ENCODE measurements at places on chromosomes 2 and 18.

GRCh38 chr2:25618676-25619075 is 54.7 kb downstream of the DTNB start:
- DNase-seq, result no peak

DNA sequence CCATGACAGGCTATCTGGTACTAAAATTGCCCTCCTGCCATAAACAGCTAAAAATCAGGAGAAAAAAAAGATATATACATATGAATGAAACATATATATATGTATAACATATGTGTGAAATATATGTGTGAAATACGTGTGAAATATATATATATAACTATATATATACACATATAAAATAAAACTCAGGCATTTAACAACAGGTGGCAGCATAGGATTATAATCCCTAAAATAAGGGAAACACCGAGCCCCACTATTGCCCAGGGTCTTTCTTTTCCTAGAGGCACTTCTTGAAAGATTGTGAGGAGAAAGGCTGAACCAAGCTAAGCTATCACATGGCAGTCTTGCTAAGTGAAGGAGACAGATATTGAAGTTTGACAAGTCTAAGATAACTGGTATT is 65.9 kb upstream of the CYTIP start:
- no peak for DNase-seq

- DNase-seq, result no peak
Measured at GRCh38 chr2:240558236-240558761, 511 bp upstream of the ANKMY1 start.

GRCh38 chr2:12001621-12002020 is 255.2 kb downstream of the LPIN1 start:
- no peak for DNase-seq

- DNase-seq, result no peak
Measured at GRCh38 chr2:203603456-203604389, 68.6 kb upstream of the RAPH1 start.

DNA sequence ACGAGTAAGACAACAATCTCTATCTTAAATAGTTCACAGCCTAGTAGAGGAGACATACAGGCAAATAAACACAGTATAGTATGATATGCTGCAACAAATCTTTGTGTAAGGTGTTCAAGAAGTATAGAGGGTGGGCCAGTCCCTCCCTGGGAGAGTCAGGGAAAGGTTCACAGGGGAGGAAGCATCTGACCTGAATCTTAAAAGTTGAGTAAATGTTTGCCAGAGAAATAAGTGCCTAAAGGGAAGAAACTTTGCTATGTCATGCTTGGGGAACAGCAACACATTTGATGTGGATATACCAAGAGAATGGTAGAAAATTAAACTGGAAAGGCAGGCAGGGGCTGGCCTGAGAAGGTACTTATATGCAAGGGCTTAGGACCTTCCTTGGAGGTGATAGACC is 125.7 kb upstream of the CYP26B1 start:
- DNase-seq, result no peak

- DNase-seq, result no peak
Measured at GRCh38 chr2:100733391-100734187, 86.3 kb upstream of the NPAS2 start.

DNA sequence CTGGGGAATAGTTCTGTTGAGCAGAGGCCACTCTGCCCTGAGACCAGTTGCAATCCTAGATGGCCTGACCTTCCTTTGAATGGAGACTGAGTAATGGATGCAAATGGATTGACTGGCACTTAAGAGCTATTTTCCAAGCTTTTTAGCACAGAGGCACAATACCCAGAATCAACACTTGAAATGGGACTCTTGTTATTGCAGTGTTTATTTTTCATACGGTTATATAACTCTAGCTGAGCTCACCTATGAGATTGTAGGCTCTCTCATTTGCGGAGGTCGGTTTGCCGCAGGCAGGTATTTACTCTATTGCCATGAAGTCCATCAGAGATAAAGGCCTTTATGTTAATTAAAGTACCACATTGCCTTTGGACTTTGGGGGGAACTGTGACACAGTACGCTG is 422.3 kb upstream of the CELF4 start:
- DNase-seq, result no peak

DNA sequence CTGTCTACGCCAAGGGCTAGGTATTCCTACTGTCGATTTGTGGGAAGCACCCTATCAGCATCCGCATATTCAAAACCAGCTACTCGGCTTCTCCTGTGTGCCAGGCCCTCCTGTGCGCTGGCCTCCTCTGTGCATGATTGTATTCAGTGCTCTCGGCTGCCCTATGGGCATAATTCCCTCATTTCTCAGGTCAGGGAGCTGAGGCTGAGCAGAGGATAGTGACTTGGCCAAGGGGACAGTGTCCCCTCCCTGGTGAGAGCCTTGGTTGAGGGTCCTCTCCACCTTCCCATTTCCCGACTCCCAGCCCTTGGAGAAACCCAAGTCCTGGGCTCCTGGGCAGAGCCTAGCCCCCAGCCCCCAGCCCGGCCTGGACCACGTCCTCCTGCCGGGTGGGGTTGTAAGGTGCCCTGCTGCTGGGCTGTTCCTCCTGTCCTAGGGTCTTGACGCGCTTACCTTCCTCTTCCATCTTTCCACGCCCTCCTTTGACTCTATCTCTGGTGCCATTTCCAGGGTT is 6.3 kb upstream of the HS6ST1 start:
- no peak for DNase-seq

- no peak for DNase-seq
Measured at GRCh38 chr18:79955302-79956075, 4.0 kb upstream of the SLC66A2 start.

GRCh38 chr2:102137138-102137537 is 5.4 kb upstream of the IL1R1 start:
- DNase-seq, result no peak

DNA sequence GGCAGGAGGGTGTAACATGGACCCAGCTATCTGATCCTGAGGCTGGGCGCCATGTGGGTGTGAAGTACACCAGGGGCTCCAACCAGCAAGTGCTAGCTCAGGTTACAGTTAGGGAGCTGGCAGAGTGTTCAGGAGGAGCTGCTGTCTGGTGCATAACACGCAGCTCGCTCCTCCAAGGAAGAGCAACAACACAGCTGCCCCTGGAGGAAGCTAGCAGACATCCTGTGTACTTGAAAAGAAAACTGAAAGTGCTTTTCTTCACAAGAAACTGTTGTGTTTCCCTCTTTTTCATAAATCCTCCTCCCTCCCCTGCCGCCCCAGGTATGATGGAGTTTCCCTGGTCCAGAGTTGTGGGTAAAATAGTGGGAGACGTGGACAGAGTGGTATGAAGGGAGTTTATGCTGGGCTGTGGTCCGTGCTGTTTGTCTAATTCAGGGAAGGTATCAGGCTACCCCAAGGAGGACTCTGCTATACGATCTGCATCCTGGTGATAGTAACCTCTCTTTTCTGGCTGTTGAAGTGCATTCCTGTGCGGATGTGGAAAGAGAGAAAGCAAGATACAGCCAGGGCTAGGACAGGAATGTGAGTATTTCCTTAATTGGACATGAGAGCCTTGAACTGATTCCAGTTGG is 6.1 kb upstream of the LBH start:
- no peak for DNase-seq

- no peak for DNase-seq
Measured at GRCh38 chr18:10789180-10789579, 263.4 kb downstream of the NAPG start.

DNA sequence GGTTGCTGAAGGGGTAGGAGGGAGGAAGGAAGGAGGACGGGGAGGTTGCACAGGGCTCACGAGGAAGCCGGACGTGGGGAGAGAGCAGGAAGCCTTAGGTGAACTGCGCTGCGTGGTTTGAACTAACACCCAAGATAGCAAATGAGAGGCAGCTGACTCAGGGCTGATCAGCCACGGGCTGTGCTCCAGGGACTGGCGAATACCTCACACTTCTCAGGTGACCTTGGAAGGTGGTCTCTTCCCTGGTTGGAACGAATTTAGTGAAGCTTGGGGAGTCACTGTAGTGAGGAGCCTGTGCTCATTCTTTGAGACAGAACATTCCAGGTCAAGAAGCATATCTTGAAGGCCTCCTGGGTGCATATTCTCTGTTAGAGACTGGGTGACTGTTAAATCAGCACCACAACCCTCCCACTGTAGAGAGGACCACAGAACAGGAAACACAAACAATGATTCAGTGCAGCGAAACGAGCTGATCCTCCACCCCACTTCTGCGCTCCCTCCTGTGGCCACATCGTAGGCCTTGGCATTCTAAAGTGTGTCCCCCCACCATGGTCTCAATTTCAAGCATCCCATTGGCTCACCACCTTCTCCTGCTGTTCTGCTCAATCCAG is 33.8 kb downstream of the TOGARAM2 start:
- peak; percentile 49 for DNase-seq

DNA sequence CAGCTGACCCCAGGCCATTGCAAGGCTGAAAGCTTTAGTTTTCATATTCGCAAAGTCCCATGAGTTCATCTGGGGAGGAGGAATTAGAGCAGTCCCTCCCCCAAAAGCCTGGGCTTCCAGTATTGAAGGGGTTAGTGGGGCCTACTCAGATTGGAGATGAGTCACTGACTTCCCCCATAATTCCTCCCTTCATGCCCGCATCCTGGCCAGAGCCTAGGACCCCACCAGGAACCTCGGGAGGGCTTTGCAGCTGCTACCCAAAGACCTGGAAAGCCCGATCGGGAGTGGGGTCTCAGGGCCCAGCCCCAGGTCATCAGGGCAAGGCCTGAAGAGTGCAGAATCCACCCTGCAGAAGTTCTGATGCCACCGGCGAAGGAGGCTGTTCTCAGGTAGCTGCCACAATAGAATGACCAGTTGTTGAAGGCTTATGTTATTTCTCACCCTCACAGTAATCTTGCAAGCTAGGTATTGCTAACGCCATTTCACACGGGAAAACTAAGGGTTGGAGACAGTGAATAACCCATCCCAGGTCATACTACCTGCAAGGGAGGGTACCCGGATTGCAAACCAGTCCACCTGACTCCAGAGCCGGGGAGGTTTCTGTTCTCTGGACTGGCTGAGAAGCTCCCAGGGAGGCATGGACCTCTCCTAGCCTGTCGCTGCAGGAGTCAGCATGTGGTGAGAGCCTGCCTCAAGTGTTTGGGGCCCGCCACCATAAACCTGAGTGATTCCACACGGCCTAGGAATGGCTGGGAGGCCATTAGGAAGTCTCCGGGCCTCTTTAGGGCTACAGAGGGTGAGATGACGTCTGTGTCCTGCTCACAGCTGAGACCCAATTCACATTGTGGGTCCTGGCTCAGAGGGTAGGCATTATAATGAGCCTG is 5.8 kb upstream of the ARID5A start:
- no peak for DNase-seq

DNA sequence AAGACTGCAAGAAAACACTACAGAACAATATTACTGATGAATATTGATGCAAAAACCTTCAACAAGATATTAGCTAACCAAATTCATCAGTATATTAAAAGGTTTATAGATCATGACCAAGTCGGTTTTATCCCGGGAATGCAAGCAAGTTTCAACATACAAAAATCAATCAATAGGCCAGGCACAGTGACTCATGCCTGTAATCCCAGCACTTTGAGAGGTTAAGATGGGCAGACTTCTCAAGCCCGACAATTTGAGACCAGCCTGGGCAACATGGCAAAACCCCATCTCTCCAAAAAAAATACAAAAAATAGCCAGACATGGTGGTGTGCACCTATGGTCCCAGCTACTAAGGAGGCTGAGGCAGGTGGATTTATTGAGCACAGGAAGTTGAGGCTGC is 82.9 kb downstream of the FSIP2 start:
- no peak for DNase-seq

DNA sequence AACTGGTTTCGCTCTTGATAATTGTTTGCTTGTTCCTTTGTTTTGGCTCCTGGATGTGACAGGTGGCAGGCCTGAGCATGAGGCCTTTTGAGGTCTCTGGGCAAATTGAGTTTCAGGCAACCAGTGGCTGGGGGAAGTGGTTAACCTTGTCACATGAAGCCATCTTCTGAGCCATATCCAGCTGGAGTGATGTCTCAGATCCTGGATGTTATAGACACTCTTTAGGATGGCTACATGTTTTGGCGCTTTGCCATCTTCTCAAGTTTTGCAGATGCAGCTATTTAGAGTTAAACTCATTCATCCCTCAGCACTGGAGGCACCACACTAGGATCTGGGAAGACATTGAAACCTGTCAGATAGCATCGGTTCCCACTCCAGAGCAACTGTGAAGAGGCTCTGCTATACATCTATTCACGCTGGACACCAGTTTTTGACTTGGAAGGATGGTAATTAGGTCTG is 25.3 kb upstream of the TACR1 start:
- no peak for DNase-seq

DNA sequence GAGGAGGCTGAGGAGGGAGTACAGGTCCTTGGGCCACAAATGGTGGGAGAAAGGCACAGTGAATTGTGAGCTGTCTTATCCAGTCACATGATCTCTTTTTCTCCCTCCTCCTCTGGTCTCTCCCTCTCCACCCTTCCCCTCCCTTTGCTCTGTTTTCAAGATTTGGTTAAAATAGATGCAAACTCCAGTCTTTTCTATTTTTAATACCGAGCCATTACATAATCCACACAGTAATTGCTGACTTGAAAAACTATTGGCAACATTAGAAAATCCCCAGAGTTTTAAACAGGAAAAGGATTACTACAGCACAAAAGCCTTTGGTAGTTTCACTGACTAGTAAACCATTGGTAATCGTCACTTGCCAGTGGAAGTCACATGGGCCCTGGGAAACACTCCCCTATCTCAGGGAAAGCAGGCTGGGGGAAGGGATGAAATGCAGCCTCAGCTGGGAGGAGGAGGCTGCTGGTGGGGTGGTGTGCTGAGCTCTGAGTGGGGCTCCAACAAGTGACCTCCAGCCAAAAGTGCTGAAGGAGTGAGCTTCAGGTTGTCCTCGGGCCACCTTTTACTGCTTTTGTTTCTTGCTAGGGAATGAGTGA is 57.4 kb upstream of the PCBP1 start:
- DNase-seq, result no peak

- no peak for DNase-seq
Measured at GRCh38 chr18:45653090-45653489, 37.8 kb downstream of the SLC14A2 start.

- no peak for DNase-seq
Measured at GRCh38 chr18:6405237-6406074, 9.3 kb downstream of the L3MBTL4 start.

DNA sequence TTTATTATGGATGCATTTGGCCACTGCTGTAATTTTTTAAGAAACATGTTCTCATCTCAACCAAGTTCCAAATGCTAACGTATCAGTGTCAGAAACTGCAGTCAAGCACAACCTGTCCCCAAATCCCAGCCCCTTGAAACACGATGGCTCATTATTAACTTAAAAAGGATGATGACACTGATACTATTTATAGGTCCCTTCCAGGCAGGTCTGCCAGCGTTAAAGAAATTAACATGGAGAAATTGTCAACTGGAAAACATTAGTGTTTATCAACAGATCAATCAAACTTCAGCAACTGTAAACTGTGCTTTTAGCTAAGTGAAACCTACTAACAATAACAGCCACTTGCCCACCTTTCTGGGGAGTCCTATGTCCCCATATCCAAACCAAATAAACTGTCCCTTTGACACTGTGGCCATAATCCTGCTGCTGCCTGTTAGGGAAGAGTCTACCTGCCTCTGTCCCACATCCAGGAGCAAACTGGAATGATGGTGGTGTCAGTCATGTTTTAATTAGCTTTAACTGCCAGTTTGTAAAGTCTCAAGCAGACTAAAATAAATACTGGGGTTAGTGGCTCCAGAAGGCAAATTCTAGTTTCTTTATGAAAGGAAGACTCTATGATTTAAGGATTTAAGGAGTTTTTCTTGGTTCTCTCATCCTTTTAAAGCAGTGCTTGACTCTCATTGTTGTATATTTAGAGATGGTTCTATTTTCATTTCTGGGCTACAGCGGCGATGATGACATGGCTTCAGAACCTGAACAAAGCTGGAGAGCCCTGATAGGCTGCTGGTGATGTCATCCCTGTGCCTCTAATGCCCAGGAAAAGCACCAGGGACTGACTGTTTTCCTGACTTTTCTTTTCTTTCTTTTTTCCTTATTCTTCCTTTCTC is 583.6 kb upstream of the PIK3C3 start:
- DNase-seq, result no peak

Measured in stimulated activated CD8-positive, alpha-beta memory T cell treated with anti-CD3 and anti-CD28 coated beads, Interleukin-7, amount 100 ng/mL, for 1 hour (primary cell).